ENCODE measurements at places on chromosomes 1 and 21.

DNA sequence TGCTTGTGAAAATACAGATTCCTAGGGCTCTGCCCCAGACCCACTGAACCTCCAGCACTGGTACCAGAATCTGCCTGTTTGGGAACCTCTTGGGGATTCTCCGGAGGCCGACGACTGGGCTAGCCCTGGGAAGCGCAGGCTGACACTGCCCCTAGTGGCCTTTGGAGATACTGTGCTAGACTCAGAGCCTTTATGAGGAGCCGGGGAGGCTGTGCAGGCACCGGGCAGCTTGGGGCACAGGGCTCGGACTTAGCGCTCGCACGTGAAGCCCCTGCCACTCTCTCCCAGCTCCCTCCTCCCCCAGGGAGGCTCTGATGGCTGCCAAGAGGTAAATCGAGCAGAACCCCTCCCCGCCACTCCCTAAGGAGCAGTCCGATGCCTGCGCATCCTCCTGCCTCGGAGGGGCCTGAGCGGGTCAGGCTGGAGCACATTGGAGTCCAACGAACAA is 144.6 kb upstream of the TNR start:
- peak; percentile 29 for DNase-seq

DNA sequence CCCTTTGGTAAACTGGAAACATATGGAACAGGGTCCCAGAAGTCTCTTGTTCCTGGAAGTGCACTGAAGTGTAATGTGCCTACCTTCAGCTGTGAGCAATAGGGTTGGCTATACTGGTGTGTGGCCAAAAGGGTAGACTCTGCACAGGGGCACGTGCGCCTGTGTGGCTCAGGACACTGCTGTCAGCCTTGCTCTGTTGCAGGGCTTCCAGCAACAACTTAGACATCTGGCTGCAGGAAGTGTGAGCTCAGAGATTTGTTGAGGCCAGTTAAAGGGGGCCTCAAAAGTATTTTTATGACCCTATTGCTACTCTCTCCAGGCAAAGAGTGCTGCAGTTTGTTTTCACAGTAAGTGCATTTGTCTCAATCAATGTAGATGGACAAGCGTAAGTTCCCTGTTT is 7.5 kb downstream of the CTPS1 start:
- DNase-seq, result no peak

DNA sequence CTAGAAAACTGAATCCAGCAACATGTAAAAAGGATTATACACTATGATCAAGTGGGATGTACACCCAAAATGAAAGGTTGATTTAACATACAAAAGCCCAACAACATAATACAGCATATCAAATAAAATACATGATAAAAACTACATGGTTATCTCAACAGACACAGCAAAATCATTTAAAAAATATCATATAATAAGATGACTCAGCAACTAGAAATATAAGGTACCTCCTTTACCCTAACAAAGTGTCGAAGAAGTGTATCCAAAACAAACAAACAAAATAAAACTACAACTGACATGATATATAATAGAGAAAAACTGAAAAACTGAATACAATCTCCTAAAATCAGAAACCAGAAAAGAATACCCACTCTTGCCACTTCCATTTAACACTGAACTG is 969.1 kb downstream of the AMY1C start:
- DNase-seq, result no peak

DNA sequence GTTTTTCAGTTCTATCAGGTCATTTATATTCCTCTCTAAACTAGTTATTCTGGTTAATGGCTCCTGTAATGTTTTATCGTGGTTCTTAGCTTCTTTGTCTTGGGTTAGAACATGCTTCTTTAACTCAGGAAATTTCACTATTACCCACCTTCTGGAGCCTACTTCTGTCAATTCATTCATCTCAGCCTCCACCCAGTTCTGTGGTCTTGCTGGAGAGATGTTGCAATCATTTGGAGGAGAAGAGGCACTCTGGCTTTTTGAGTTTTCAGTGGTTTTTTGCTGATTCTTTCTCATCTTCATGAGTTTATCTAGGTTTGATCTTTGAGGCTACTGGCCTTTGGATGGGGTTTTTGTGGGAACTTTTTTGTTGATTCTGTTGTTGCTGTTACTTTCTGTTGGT is 213.0 kb downstream of the BRINP2 start:
- no peak for DNase-seq

GRCh38 chr1:180849031-180849775 is 63.5 kb upstream of the KIAA1614 start:
- no peak for DNase-seq

- DNase-seq, result peak; percentile 55
Observed at GRCh38 chr1:66752000-66752592, at the start of gene DYNLT5. Gene DYNLT5 (plus strand): TSS chr1:66752459. CDS start chr1:66754659, 2,200 bp downstream.

- DNase-seq, result peak; percentile 66
Observed at GRCh38 chr21:46151989-46152926, 3.1 kb downstream of the FTCD start.

DNA sequence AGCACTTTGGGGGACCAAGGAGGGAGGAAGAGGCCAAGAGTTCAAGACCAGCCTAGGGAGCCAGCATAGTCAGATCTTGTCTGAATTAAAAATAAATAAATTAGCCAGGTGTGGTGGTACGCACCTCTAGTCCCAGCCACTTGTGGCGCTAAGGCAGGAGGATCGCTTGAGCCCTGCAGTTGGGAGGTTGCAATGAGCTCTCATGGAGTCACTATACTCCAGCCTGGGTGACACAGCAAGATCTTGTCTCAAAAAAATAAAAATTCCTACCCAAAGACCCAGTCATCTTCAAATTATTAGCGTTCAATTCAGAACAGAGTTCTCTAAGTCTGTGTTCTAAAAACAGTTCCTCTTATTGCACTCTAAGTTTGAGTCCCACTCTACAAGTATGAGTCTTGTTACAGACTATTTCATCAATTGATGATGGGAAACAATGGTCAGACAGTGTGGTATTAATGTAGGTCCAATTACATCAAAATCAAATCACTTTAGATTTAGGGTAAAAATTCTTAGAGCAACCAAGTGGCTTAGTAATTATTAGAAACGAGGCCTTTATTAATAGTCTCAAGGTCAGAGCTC is 6.9 kb downstream of the FOXJ3 start:
- no peak for DNase-seq

DNA sequence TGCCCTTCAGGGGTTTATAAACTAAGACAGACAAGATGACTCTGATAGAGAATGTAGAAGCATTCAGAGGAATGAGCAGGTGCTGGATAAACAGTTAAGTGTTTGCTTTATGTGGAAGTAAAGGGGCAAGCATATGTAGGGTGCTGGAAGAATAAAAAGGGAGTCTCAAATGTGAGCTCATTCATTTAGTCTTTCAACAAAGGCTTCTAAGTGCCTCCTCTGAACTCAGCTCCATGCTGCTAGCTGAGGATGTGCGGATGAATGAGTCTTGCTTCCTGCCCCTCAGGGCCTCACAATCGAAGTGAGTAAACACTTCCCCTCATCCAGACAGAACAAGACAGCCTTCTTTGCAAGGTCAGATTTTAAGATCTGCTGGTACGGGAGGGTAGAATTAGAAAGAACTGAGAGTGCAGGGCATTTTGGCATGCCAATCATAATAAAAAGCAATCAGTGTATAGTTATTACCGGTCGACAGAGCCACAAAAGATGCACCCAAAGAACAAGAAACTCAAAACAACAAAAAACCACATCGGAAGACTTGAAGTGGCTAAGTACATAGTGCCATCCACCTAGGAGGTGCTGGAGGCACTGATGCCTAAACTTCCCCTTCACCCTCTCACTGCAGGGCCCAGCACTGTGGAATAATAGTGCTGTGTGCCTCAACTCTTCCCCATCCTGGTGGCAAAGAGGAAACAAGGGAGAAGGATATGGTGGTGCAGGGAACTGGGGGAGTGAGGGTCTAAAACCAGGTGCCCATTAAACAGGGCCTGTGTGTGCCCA is 69.8 kb downstream of the TNR start:
- no peak for DNase-seq

DNA sequence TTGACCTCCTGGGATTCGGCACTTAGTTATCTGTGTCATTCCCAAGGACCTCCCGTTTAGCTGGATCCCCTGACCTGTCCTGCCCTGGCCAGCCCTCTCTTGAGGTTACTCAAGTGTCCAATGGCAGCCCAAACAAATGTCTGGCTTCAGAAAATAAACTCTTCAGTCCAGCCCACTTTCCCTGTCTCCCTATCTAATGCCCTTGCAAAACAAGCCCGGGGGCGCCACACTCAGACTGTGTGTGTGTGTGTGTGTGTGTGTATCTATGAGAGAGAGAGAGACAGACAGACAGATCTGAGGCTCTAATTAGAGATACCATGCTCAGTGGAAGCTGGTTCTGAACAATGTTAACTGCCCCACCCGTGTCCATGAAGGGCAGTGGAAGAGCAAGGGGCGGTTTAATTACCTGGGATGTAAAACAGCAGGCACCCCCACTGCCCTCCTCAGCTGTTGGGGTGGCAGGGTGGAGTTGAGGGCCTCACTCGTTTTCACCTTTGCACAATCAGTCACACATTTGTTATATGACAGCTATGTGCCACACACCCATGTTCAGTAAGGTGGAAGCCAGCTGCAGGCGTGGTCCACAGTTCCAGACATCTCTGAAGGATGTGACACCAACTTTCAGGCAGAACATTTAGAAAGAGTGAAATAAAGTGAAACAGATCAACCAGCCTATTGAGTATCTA is 57.4 kb downstream of the B3GALT5 start:
- DNase-seq, result no peak

GRCh38 chr1:95916616-95917015 is 682.6 kb downstream of the RWDD3 start:
- no peak for DNase-seq
